RKO (cell line): ENCODE measurements at places on chromosomes 7 and 10.

DNA sequence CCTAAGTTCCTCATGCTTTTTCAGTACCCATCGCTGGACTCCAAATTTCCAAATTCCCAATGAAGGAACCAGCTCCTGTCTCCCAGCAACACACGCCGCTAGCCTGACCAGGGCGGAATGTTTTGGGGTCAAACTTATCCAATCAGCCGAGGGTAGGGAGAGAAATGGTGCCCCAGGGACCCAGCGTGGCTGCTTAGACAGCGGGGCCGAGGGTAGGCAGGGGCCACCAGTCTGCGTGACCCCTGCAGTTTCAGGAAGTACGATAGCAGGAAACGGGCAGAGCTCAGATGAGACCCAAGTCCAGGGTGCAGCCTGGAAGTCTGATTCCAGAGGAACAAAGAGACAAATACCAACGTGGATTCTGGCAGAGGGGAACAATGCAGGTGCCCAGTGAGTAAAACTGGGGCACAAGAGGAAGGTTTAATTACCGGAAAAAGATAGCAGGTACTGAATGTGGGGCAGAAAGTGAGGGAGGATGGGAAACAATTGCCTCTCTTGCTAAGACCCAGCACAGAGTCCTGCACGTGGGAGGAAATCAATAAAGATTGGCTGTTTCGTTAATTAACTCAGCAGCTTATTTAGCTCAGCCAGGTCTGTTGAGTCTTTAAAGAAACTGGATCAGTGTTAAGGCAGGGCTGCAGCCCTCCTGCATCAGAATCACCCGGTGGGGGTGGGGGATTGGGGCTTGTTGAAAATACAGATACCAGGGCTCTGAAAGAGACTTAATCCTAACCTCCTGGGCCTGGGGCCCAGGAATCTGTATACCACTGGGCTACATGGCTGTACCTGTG, 50.4 kb upstream of the NFE2L3 start:
- no peak for DNase-seq

GRCh38 chr7:37531225-37531624, 82.6 kb upstream of the ELMO1 start:
- DNase-seq = no peak

DNA sequence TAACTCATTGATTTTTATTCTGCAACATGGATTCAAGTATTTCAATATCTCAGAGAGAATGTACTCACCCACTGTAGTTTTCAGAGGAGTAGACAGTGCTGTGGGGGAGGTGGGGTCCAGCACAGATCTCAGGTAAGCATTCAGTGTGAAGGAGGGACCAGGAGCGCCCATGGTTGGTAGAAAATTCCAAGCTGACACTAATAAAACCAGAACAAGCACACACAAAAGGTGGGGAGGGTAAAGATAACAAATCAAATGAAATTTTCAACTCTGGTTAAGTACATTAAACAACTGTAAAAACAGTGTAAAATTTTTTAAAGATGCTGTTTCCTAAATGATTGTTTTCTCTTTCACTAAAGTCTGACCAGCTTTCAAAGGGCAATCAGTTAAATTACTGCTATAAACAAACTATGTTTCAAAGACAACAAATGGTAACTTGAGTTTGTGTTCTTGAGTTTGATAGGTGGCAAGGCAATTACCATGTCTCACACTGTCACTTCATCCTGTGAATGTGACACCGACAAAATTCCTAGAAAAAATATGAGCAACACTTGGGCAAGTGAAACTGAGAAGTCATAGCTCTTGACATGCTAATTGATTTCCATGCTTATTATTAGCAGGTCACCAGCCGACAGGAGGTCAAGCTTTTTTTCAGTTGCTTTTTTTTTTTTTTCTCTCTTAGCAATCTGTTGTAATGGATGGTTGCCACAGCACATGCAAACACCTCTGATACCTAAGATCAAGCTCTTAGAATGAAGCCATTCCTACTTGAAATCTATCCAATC, 205.8 kb upstream of the SLC26A5 start:
- DNase-seq = no peak

GRCh38 chr7:116633131-116633988, 38.6 kb upstream of the MET start:
- DNase-seq = peak; percentile 91

DNA sequence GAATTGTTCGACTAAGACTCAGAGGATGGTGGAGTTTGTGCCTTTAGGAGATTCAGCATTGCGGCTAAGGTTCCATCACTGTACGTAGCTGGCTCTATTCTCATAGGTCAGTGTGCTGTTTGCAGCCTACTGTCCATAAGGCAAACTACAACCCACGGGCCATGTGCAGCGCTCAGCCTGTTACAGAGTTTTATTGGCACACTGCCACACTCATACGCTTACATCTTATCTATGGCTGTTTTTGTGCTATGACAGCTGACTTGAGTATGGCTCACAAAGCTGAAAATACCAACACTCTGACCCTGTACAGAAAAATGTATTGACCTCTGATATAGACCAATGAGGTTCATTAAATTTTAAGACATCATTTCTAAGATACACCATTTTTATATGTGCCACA, 114.5 kb downstream of the ARID5B start:
- no peak for DNase-seq

GRCh38 chr10:78756604-78757343, 312.0 kb upstream of the ZMIZ1 start:
- DNase-seq = peak; percentile 66

DNA sequence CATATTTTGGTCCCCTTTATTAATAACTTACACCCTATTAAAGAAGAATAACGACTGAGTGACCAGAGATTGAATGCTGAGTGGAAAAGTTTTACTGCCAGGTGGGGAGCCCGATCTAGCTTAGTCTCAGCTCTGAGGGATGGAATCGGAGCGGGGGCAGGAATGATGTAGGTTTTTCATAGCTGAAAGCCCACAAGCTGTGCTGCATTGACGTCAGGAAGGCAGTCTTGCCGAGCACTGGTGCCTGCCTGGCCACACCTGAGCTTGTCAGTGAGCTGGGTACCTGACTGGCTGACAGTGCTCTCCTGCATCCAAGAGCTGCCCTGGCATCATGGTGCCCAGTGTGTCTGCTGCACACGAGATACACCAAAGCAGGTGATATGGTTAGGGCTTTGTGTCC, 34.8 kb downstream of the GRK5 start:
- DNase-seq = no peak

DNA sequence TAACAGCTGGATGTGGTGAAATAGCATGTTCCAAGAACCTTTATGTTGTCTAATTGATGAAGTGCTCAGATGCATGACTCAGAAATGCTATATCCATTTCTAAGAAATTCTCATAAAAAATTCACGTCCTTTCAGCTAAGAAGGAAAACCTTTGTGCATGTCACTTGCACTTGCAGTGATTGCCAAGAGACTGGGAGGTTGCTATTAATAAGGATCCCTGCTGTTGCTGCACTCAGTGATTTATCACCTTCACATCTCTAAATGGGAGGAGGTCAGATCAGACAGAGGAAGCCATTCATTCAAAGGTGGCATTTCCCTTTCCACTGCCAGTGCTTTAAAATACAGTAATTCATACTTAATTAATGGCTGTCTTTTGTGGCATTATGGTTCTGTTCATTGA, 89.5 kb downstream of the THSD7A start:
- DNase-seq = no peak

DNA sequence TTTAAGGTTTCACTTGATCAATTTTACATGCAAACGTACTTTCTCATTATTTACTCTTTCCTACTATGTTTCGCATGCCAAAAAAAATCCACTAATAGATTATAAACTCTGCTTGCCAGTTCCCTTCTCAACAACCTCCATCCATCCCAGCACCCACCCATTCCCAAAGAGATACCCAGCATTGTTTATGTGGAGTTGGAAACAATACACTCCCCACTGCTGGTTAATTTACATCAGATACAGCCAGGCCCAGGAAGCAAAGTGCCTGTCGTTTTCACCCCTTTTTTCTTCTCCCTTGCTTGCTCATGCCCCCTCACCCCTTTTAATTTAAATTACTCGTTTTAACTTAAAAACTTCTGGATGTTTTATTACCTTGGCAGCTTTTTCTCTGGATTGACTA, 59.9 kb downstream of the HIBADH start:
- DNase-seq = no peak

- no peak for DNase-seq
Observed at GRCh38 chr7:83574616-83575015, 74.3 kb downstream of the SEMA3E start.

DNA sequence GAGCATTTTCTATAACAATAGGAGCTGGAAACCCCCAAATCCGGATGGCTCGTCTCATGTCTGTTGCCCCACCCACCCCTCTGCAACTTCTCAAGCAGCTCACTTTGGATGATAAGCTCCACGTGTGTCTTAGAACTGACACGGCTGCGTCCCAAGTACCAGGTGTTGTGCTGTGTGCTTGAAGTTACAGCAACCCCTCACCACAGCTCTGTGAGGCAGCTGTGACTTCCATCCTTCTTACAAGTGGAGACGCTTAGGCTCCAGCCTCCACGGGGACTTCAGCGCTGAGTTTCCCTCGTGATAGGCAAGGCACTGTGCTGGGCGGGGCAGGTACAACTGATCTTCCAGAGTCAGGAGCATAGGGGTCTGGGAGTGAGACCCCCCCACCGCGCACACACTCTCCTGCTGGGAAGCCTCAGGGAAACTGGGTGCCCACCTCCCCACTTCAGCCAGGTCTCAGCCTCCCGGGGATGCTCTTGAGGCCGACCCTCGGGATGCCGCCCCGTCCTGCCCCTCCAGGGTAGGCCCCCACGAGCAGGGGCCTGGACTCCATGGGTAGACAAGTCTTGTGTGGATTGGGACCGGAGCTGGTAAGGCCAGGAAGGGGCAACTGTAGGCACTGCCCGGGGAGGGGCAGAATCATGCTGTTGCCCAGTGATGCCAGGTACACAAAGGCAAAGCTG, 31.4 kb downstream of the EN2 start:
- no peak for DNase-seq
